Activated T-helper 2 cell treated with anti-CD3 and anti-CD28 coated beads, Interferon-gamma antibody, Interleukin-2, Interleukin-4, amounts not matched to agents 10 μg/mL and 5 μg/mL and 100 μg/mL, durations not matched to agents 14 hours and 24 hours and 36 hours (primary cell): ENCODE measurements at places on chromosomes 7 and 10. TPM values are rescaled to one million over a fixed set of nuclear protein-coding genes. Genes with fewer than 3 reads are reported as not detected.

- DNase-seq: no peak
These were observed 1.9 kb upstream of the ACBD5 start for GRCh38 chr10:27242473-27242950.

GRCh38 chr7:2202901-2203765 is 29.6 kb downstream of the MAD1L1 start:
- DNase-seq: no peak

GRCh38 chr7:22726907-22727713 is at the start of gene IL6:
Gene IL6, plus strand, starts transcription at chr7:22727200. Its CDS starts 63 bp downstream, at chr7:22727263.
- no peak for DNase-seq

DNA sequence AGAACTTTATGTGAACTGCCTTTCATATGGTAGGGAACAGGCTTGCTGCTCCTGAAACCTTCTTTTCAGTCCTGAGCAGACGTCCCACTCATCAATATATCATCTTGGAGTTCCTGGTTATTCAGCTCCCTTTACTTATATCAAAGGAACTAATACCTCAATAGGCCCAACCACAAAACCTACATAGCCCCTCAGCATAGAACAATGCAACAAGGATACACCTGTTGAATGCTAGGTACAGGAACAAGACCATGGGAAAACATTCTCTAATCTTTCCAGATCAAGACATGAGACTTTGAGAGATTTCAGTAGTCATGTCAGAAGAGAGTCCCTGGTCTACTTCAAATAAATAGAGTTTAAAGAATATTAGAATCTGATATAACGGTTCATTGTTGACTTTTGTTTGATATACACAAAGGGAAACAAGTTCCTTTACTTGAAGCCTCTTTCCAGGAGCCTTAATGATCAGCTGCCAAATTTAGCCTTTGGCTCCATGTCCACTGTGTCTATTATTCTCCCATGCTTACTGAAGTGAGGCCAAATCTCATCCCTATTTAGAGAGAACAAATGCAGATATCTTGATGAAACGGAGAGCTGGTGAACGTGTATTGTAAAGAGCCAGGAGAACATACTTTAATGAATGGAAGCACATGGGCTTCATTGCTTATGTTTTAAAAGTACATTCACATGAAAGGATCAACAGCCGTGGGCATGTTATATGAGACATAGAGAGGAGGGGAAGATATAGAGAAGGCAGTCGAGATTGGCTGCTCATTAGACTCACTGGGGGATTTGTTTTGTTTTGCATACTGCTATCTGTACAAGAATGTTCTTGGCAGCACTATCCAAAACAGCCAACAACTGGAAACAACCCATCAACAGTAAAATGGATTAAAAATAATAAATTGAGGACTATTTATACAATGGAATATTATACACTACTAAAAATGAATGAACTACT is 9.5 kb downstream of the RHOBTB1 start:
- DNase-seq: no peak

DNA sequence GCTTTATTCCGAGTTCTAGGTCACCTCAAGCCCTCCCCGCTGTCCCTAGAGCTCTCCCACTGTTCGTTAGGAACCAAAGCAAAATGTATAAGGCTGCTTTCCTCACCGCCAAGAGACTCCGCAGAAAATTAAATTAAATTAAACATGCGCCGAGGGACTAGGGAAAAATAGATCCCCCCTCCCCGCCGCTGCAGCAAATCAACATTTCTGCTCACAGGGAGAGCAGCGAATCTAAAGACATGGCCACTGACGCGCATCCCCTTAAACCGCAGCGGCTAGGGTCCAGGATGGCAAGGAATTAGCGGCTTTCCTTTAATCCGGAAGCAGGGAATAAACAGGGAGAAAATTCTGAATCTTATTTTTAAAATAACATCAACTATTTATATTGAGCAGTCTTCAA is 7.6 kb downstream of the SP8 start:
- DNase-seq: no peak

DNA sequence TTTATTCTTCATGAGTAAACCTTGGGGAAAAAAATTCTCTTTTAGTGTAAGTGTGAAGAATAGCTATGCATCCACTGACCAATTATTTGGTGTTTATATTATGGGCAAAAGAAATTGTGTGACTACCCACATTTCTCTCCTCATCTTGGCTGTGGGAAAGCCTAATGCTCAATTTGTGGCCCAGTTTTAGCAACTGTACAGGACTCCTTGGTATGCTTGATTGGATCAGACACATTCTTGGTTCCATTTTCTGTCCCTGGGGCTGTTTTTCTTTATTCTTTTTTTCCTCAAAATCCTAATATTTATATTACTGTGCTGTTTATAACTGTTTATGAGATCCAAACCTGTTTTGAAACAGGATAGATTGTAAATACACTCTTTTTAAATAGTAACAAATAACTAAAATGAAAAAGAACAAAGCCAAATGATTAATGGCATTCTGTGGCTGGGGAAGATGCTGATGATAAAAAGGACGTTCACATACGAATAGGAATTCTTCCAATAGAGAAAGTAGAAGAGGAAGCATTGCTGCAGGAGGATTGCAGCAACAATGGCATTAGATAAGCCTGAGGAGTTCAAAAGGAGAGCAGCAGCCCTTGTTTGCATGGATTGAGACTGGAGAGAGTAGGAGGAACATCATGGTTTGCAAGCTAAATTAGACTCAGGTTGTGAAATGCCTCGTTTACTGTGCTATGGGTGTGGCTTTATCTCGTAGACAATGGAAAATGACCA is 580.5 kb downstream of the INHBA start:
- no peak for DNase-seq

DNA sequence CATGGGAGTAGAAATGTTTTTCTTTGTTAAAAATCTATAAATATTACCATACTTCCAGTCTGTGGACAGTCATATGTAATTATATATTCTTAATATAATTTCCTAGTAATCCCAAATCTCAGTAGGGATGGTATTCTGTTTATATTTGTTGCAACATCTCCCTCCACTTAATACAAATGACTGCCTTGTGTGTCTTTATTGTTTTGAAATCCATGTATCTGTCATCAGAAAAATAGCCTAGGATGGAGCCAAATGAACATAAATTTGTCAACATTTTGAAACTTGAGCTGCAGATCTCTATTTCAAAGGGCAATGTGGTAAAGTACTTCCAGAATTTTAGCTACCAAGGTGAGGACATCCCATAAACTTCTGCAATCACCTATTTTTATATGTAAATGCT is 290.7 kb downstream of the TSPAN12 start:
- DNase-seq: no peak

DNA sequence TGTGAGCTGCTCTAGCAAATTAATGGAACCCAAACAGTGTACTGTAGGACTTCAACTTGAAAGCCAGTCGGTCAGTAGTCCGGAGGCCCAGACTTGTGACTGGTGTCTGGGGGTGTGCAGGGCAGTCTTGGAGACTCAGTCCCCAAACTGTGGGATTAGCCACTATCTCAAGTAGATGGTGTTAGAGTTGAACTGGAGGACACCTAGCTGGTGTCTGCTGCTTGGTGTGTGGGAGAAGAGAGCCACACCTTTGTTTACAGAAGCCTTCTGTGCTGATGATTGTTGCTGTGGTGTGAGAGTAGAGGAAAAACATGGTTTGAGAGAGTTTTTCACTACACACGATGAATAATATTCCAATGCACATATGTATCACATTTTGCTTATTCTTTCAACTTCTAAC is 47.4 kb downstream of the CUL2 start:
- DNase-seq: no peak

DNA sequence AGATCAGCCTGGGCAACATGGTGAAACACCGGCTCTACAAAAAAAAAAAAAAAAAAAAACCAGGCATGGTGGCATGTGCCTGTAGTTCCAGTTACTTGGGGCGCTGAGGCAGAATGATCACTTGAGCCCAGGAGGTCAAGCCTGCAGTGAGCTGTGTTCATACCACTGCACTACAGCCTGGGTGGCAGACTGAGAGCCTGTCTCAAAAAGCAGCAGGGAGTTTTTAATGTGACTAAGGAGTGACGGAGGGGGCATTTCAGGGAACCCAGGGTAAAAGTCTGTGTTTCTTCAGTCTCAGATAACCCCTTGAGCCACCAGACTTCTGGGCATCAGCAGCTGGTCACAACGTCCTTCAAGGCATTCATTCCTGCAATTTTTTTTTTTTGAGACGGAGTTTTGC is 2.2 kb upstream of the C10orf95 start:
- no peak for DNase-seq

DNA sequence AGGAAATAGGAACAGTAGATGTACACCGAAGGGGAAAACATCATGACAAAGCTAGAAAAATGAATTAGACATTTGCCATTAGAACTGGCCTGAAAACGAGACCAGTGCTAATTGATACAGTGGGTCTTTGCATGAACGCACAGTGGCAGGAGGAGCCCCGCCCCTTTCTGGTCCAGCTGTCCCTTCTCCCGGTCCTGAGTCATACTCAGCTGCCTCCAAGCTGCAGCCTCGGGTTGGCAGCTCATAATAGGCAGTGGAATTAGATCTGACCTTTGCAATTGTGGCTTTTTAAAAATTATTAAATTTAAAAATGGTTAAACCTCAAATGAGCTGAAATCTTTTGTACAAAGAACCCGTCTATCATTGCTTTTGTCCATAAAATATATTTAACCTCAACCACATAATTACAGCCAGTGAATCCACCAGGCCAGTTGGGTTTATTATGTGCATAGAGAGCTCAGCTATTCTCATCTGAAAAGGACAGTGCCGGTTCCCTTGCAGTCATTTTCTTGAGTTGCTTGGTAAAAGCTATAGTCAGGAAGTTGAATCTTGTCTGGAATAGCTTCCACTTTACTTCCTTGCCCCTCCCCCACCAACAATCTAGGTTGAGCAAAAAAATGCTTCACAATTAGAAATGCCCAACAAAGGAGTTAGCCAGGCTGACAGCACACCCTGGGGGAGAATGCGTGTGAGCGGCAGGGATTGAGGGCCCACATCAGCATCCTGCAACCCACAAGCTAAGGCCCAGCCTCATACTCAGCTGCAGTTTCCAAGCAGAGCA is 147.1 kb downstream of the BUB3 start:
- no peak for DNase-seq

DNA sequence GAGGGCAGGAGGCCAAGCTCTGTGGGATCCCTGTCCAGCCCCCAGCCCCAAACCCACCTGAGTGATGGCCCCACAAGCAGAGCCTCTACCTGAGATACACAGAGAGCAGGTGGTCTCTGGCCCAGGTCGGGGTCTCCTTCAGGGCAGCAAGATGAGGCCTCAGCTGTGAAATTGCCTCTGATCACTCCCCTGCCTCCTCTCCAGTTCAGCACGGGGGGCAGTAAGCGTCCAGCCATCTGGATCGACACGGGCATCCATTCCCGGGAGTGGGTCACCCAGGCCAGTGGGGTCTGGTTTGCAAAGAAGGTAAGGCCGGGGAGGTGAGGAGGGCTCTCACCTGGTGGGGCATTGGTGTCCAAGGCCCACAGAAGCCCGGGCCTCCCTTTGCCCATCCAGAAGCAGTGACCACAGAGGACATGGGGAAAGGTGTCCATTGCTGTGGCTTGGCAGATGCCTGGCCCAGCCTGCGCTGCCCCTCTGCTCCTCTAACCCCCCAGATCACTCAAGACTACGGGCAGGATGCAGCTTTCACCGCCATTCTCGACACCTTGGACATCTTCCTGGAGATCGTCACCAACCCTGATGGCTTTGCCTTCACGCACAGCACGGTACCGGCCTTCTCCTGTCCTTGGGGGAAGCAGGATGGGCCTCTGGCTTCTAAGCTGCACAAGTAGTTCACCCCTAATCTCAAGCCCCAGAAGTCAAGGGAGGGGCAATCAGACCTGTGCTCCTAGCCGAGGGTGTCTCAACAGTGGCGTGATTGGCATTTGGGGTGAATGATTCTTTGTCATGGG is 3.1 kb downstream of the CPA1 start:
- DNase-seq: no peak

DNA sequence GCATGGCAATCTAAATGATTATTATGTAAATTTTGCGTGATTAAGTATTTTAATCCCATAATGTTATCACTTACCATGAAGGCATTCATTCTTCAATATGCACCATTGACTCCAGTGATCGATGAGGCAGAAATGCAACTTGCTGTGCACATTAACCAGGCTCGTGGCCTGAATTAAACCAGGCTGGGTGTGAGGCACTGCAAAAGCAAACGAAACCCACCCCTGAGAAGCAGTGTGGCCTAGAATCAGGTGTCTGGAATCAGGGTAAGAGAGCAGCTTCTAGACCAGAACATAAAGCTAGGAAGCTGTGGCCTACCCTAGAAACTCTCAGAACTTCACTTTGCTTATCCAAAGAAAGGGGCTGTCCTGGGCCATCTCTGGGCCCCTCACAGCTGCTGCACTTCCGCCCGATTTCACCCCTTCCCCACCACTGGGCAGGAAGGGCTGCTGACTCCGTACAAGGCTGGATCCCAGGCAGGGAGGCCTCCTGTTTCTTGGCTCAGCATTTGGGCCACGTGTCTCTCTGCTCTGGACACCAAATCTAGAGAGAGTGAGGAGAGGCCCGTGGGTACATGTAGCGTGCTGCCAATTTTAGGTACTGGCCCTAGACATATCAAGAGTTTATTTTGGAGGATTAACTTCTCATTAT is 4.4 kb downstream of the PTPRE start:
- DNase-seq: no peak

GRCh38 chr7:151676759-151677158 is 157.1 kb upstream of the RHEB start:
- DNase-seq: no peak

DNA sequence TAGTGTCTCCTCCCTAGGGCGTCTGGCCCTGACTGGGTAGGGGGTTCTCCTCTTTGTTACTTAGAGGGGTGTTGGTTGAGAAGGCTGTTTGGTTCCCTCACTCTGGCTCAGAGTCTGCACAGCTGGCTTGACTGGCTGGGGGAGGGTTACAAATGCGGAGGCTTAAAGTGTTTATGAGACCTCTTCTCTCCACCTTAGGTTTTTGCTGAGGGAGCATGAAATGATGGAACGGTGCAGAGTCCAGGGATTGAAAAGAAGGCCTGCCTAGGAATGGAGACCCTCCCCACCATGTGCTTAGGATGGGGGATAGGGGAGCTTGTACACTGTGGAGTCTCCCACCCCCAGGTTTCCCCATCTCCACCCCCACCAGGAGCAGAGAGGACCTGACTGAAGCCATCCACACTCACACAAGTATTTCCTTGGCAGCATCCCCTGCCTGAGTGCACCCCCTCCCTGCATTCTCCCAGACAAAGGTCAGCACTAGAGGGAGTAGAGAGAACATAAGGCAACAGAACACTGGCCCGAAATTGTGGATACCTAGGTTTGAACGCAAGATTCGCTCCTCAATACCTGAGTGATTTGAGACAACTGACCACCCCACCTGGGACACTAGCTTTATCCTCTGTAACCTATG is 1.7 kb upstream of the LDB1 start:
- no peak for DNase-seq

ZNF488 gene
- total RNA-seq: 1.4 and 1.7 TPM in 2 replicates

SPDYE9 gene
- not detected in 2 replicates for total RNA-seq

NKX1-2 gene
- not detected in 2 replicates for total RNA-seq

CUZD1 gene
- 2.5 and 2.9 TPM in 2 replicates for total RNA-seq

SLC26A5 gene
- total RNA-seq: 0.07 TPM in 1 of 2 replicates, not detected in the other

SPDYE6 gene
- not detected in 2 replicates for total RNA-seq

PDE6C gene
- total RNA-seq: not detected in 2 replicates

WEE2 gene
- total RNA-seq: 0.05 TPM in 1 of 2 replicates, not detected in the other

LLCFC1 gene
- not detected in 2 replicates for total RNA-seq

MSS51 gene
- total RNA-seq: 2.6 and 3.3 TPM in 2 replicates

VIPR2 gene
- total RNA-seq: 3.1 and 4.2 TPM in 2 replicates

CFAP46 gene
- total RNA-seq: not detected in 2 replicates
